ENCODE measurements at places on chromosomes 11 and 22.
A peak's percentile ranks its signal among the peaks of the same experiment; 100 is the strongest.

- DNase-seq, result no peak
Observed at GRCh38 chr11:3197044-3197695, 21.4 kb downstream of the MRGPRG start.

DNA sequence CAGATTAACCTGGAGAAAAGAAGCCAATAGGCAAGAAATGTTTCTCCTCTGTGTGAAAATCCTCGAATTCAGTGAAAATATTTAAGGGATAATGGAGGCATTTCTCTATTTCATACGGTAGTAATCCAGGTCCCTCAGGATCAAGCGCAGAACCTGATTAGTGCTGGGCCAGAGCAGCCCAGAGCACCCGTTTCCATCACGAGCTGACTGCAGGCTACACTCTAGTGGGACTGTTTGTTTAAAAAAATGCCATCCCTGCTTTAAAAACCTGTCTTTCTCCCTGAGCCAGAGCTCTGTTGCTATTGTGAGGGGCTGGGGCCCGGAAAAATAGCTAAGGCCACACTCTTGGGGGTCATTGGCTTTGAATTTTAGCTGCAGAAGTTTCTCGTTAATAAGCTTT, 223.2 kb upstream of the E2F8 start:
- no peak for DNase-seq

- DNase-seq, result no peak
Observed at GRCh38 chr11:133029107-133029506, 503.2 kb downstream of the OPCML start.

- DNase-seq, result peak; percentile 63
Observed at GRCh38 chr11:6576471-6577373, 26.7 kb downstream of the RRP8 start.

- DNase-seq, result no peak
Observed at GRCh38 chr11:125148743-125149142, 15.8 kb upstream of the PKNOX2 start.
